ENCODE measurements at places on chromosomes 1 and 21.
A peak's percentile ranks its signal among the peaks of the same experiment; 100 is the strongest.

- no peak for DNase-seq
These were observed 23.4 kb downstream of the CSF1 start for GRCh38 chr1:109933856-109934711.

DNA sequence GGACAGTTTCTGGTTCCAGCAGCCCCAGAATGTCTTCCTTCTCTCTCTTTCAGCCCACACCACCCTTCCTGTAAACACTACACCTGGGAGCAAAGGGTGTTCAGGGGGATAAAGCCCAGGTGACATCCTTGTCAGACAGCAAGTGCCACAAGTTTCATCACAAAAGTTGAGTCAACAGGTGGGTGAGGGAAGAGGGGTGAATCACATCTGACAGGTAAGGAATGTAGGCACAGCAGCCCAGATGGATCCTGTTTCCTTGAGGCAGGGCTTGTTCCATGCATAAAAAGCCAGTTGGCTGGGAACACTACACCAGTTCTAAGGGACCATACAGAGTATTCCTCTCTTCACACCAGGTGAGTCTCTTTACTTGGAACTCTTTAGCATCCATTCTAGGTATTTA is at the start of gene SPRR1B:
Gene SPRR1B, plus strand, starts transcription at position 309 of the 400 bp plus-strand sequence. CDS start 1,143 bp downstream, outside the sequence.
- DNase-seq: no peak

DNA sequence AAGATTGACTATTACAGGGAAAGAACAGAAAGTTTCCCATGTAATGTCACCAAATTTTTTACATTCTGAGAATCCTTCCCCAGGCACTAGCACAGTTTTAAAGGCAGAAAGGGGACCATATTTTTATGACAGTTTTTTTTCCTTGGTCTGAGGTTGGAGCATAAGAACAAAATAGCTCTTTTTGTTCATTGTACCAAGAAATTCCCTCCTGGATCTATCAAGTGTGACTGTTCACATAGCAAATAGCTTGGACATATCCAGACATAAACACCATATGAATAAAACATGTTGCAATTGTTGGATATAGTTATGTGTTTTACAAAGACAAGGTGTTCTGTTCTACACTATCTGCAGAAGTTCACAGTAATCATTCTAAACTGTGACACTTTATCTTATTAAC is 182.4 kb upstream of the ADGRL2 start:
- DNase-seq: no peak

- DNase-seq: no peak
These were observed 162.0 kb upstream of the ZP4 start for GRCh38 chr1:238052496-238053266.

- DNase-seq: no peak
These were observed 190.2 kb downstream of the MATN1 start for GRCh38 chr1:30533141-30533540.

GRCh38 chr1:211468595-211468994 is 23.4 kb downstream of the RD3 start:
- no peak for DNase-seq

GRCh38 chr1:47627016-47627415 is 189.2 kb downstream of the FOXD2 start:
- no peak for DNase-seq

GRCh38 chr1:66253330-66253921 is 280.5 kb upstream of the SGIP1 start:
- no peak for DNase-seq

DNA sequence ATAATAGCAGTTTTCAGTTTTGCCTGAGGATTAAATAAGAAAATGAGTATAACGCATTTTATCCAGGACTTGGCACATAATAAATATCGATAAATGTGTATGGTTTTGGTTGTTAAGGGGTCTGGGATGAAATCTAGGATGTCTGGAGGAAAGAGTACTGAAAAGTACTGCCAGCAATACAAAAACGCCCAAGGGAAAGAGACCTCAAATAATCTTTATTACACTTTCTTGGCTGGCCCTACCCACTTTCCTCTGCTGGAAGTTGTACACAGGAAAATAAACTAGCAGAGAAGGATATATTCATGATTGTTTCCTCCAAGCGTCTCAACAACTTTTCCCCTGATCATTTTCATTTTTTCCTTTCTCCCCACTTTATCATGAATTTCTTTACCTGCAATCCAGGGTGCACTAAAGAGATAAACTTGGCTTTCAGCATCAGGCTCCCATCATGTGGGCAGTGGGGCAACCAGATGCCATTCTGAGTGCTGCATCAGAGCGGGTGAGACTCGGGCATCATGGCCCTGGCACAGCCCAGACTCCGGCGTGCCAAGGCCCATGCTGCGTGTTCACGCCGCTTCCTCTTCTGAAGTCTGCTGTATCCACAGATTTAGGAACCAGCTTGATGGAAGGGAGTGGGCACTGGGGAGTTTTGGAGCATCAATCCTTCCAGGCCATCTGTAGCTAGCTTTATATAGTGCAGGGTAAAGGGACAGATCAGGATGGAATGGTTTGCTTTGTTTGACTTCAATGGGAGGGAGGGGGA is 35.8 kb upstream of the PLXNA2 start:
- DNase-seq: no peak

GRCh38 chr21:38503583-38503982 is 5.3 kb upstream of the ERG start:
- no peak for DNase-seq

GRCh38 chr1:45806129-45806528 is 2.7 kb downstream of the MAST2 start:
- DNase-seq: no peak

DNA sequence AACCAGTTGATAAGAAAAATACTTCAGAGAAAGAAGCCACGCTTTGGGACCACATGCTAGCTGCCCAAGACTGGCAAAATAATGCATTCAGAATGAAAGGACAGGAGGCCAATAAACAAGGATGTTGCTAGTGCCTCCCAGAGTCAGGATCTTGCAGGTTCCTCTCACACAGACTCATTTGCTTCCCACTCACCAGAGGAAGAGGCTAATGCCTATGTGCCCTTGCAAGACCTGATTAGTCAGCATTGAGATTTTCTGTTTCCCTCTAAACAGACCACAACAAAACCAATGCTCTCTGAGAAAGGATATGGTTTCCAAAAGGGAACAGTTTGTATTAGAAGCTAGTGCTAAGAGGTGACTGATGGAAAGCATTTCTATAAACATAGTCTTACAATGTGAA is 85.7 kb downstream of the NRDC start:
- no peak for DNase-seq

DNA sequence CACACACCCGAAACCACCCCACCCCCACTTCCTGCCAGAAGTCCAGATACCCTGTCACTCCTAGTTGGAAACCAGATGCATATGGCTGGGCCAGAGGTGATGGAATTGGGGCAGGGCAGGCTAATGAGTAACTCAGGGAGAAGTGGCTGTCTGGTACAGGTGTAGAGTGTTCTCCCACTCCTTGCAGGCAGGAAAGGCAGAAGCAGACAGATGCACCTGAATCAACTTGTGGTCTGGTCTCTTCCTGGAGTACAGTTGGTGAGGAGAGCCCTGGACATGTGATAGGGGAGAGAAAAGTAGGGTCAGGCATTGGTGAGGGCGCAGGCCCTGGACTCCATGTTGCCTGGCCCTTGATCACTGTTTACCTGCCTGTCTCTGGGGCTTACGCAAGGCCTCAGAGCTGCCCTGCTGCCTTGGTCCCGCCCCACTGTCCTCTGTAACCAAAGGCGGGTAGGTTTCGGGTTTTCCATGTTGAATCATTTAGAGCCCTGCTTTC is 2.5 kb downstream of the CGN start:
- DNase-seq: no peak

- DNase-seq: no peak
These were observed 405.1 kb upstream of the ADAMTS5 start for GRCh38 chr21:27371975-27372331.

DNA sequence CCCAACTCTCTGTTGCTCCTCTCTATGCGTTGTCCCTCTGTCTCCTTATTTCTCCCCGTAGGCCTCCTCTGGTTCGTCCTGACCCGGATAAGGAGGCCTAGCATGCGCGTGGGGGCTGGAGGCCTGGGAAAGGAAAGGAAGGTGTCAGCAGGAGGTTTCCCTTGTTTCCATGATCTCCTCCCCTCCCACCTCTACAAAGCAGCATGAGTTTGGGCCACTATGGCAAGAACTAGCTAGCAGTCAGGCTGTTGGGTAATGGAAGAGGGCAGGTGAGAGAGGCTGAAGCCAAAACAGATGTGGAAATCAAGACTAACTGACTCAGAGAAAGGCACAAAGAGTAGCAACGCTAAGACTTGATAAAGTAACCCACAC is 687 bp upstream of the SEMA6C start:
- DNase-seq: no peak

DNA sequence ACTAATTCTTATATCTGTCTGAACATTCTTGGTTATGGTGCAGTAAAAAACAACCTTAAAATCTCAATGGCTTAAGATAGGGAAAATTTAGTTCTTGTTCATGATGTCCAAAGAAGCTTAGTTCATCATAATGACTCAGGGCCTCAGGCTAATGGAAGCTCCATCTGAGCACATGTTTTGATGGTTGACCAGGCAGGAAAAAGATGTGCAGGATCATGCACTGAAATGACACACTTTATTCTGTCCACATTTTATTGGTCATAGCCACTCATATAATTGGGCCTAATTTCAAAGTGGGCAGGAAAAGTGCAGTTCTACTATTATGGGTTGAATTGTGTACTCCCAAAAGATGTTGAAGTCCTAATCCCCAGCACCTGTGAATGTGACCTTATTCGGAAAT is 198.2 kb downstream of the CENPF start:
- DNase-seq: no peak

DNA sequence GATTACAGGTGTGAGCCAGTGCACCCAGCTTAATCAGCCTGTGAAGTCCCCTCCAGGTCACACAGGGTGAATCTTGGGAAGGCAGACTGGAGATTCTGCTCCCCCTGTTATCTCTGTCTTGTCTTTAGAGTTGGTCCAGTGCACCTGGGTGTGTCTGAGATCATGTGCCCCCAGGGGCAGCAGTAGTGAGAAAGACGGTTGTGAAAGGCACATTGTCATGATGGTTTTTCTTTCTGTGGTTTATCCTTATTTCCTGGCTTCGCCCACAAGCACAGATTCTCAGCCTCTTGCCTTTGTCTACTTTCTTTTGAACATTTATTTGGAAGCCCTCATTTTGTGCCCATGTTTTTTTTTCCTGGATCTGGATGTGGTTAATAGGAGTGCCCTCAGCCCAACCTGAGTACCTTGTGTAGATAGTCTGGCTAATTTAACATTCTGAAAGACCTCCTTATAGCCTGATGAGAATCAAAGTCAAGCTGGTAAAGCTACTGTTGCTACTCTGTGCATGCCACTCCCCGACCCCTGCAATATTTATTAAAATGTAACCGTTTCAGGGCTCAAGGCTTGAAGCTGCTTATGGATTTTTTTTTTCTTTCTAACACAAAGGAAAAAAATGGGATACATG is 23.7 kb downstream of the UCK2 start:
- no peak for DNase-seq

GRCh38 chr1:193479187-193479586 is 292.8 kb upstream of the B3GALT2 start:
- peak; percentile 12 for DNase-seq

GRCh38 chr21:35321322-35322200 is 272.5 kb upstream of the RUNX1 start:
- DNase-seq: no peak

- no peak for DNase-seq
These were observed 657 bp upstream of the HNRNPU start for GRCh38 chr1:244865028-244865371.

All from stimulated activated CD4-positive, alpha-beta T cell treated with anti-CD3 and anti-CD28 coated beads, TNF-alpha, amount 100 ng/mL, for 1 hour (primary cell).